Hypothalamus (tissue), 51 donors: ENCODE measurements at places on chromosomes 2 and 18.

DNA sequence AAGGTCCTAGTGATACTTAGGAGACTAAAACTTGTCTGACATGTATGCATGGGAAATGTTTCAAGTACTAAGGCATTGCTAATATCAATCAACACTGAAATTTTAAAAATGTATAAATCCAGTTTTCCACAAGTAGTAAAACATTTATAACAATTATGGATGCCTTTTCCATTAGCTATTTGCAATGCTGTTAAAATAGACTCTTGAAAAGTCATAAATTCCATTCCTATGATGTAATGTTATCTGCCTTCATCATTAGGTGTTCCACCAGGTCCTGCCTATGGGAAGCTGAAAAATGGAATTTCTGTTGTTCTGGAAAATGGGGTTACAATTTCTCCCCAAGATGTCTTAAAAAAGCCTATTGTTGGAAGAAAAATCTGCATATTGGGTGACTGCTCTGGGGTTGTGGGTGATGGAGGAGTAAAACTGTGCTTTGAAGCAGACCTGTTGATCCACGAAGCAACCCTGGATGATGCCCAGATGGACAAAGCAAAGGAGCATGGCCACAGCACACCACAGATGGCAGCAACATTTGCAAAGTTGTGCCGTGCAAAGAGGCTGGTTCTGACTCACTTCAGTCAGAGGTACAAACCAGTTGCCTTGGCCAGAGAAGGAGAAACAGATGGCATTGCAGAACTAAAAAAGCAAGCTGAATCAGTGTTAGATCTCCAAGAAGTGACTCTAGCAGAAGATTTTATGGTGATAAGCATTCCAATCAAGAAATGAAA, 18.7 kb downstream of the ELAC1 start:
- no peak for DNase-seq

- no peak for DNase-seq
Measured at GRCh38 chr2:120926463-120927264, 191.0 kb downstream of the GLI2 start.

- DNase-seq: no peak
Measured at GRCh38 chr2:153077311-153077710, 358.9 kb downstream of the ARL6IP6 start.

DNA sequence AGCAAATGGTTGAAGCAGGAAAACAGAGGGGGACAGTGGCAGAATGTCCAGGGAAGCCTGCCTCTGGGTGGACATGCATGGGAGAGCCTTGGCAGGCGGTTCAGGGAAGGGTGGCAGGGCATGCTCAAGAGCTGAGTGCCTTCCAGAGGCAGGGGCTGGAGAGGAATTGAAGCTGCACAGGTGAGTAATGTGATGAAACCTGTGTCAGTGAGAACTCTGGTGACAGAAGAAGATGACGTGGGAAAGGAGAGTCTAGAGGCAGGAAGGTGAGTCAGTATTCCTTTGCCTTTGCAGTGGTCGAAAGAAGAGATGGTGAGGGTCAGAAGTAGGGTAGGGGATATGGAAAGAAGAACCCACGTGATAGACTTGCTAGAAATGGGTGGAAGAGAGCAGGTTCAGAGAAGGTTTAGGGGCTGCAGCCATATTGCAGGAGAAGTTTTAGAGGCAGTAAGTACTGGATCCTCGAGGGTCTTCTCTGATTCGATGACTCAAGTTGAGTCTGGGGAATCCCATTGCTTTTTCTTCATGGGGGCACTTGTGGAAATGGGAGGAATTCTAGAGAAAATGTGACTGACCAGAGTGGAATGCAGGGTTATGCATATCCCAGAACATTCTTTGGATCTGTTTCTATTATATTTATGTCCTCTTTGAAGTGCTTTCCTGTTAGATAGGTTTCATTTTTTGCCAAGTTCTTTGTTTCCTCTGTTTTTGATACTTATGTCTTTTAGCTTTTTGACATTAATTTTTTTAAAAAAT, 37.4 kb downstream of the TMEM87B start:
- DNase-seq: no peak

GRCh38 chr2:65471409-65471808, 39.0 kb upstream of the SPRED2 start:
- DNase-seq: no peak

- DNase-seq: no peak
Measured at GRCh38 chr2:122193622-122194021, 438.2 kb downstream of the TSN start.

DNA sequence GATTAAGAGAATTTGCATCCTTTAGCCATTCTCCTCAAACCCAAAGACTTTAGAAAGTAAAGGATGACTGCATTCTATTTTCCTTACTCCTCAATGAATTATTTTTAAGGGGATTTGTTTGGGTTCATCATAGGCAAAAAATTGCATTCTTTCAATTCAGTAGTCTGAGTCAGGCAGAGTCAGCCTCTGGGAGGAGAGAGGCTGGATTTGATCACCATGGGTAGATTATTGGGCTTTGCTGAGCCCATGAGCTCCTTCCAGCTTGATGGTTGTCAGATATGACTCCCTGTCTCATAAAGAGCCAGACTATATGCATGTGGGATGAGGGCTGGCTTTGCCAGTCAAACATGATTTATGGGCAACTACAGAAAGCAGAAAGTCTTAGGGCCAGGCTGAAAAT, 101.2 kb downstream of the KCNS3 start:
- no peak for DNase-seq

GRCh38 chr2:118481299-118481698, 366.1 kb downstream of the EN1 start:
- DNase-seq: no peak

DNA sequence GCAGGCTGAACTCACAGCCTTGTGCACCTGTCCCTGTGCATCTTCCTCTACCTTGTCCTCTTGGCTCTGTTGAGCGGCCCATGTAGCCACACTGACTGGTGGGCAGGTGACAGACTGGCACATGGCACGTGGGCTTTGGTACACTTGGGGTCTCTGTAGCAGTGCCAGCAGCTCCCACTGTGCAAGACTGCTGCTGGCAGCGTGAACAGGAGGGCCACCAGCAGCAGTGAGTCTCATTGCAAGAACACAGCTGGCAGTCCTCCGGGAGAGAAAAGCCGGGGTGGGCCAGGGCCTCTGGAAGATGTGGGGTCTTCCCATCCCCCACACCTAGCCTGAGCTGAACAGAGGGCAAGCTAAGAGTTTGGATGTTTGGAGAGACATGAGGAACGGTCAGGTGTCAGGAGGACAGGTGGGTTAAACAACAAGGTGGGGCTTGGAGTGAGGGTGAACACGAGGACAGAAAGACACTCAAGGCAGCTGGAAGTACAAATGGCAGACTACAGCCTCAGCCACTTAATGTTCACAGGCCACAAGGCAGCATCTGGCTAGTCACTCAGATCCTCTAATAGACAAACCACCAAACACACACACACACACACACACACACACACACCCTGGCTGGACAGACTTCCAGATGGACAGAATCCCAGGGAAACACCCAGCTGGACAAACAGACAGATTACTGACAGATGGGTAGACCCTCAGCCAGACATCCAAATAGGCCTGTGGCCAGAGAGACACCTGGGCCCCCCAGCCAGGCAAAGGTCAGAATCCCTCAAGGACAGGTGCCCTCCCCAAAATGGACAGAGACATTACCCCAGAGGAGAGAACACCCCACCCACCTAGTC, 2.3 kb upstream of the PTPN18 start:
- no peak for DNase-seq

DNA sequence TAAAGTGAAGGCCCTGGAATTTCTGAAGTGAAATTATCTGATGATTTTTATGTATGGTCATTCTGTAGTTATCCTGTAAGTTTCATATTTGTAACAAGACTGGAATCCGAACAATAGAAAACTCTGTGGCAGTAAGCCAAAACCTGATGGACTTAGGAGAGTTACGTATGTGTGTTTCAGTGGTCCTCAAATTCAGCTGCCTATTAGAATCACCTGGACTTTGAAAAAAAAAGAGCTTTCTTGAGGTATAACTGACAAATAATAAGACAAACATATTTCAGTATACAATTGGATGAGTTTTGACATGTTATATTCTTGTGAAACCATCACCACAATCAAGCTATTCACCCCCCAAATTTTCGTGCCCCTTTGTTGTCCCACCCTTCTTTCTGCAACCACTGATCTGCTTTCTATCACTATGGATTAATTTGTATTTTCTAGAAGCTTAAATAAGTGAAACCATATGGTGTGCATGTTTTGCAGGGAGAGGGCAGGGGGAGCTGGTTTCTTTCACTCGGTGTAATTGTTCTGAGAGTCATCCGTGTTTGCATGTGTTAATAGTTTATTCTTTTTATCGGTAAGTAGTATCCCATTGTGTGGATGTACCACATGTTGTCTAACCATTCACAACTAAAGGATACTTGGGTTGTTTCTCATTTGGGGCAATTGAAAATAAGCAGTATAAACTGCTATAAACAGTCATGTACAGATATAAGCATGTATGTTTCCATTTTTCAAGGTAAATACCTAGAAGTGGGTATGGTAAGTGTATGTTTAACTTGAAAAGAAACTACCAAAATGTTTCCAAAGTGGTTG, 50.2 kb upstream of the EML4 start:
- DNase-seq: no peak

- no peak for DNase-seq
Measured at GRCh38 chr2:233844836-233845235, 9.5 kb downstream of the HJURP start.

DNA sequence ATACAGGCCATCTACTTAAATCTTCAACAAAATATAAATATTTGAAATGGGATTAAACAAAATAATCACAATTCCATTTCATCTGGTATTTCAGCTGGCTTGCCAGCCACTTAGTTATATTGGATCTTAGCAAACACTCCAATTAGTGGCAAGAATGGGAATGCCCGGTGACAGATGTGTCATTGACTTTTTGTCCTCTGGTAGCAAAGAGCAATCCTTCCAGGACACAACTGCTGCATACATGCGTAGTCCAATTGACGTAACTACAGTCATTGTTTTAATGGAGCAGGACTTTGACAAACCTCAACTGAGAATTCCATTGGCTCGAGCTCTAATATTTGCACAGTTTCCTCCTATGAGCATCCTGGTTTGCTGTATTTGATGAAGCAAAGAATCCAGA, 69.9 kb downstream of the RNF152 start:
- no peak for DNase-seq

GRCh38 chr18:13416208-13416607, 197.6 kb downstream of the LDLRAD4 start:
- no peak for DNase-seq

DNA sequence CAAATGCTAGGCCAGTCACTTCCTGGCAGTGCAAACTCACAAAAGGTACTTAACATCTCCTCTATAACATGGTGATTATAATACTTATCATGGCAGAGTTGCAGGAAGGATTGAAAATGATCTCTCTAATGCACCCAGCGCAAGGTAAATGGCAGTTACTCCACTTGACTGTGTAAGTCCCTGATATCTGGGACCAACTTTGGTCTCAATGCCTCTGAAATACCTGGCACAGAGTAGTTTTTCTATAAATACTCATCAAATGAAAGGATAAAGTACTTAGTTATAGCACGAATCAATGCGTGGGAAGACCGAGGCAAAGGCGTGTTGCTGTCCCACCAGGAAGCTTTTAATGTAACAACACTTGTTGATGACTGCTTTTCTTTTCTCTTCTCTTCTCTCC, 24.8 kb downstream of the LRRC30 start:
- no peak for DNase-seq

GRCh38 chr18:26461405-26461804, 86.9 kb downstream of the KCTD1 start:
- no peak for DNase-seq

- no peak for DNase-seq
Measured at GRCh38 chr2:149169656-149170055, 131.2 kb downstream of the LYPD6B start.

- DNase-seq: no peak
Measured at GRCh38 chr2:216344206-216344949, 27.9 kb downstream of the MARCHF4 start.

DNA sequence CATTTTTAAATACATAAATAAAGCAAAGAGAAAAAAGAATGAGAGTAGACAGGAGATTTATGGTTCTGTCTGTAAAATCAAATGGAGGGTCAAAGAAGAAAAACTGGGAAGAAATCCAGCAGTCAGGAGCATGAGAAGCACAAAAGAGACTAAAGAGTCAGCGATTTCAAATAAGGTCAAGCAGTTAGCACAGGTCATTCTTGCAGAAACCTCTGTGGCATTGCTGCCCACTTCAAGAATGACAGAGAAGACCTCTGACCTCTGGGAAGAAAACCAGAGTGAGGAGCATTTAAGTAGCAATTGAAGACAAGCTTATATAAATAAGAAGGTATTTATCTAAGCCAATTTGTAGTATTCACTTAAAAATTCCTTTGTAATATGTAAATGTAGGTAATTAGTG, 172.0 kb upstream of the SPOPL start:
- DNase-seq: no peak

DNA sequence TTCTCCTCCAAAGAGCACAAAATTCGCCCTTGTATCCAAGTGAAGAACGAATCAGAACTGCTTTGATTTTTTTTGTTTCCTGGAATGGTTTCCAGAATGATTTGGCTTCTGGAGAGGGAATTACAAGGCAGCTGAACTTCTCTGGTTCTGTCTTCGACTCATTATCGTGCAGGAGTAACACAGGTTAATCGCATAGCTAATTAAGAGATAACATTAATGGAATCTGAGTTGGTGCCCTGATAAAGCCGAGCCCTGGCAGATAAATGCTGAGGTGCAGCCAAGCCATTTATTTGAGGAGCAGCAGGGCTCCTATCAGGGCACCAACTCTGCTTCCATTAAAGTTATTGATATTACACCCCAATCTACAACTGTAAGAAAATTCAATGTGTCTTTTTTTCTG, 433.7 kb downstream of the ZNF521 start:
- no peak for DNase-seq

DNA sequence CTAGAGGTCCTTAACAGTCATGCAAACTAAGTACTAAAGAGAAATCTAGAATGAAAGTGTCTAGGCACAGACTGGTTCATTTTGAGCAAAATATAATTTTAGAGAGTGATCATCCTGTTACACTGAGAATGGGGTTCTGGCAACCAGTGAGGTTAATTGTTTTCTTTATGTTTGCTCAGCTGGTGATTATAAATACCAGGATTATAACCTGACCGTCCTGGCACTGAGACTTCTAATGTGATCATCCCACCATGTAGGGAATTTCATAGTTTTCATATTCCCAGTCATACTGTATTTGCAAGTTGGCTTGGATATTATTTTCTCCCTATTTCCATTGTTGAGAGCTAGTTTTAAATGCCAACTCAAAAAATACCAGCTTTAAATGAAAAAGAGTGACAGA, 852.5 kb upstream of the LRATD1 start:
- DNase-seq: no peak

DNA sequence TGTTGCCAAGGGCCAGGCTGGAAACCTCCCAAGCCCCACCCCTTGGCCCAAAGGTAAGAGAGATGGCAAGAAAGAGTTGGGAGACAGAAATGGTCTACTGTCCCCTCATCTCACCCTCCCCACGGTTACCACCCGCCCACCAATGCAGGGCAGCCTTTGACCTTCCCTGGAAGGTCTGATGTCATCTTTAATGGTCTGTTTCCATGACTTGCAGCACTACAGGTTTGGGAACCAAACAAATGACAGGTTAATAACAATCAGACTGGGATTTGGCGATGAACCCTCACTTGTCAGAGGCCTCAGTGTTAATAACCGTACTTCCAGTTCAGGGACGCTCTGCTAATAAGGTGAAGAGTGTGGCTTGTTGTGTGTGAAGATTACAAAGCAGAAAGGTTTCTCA, 70.4 kb downstream of the MRO start:
- no peak for DNase-seq

- no peak for DNase-seq
Measured at GRCh38 chr18:70354771-70355170, 65.9 kb downstream of the SOCS6 start.
